Mesendoderm (in vitro differentiated cells): ENCODE measurements at places on chromosomes 5 and 9.

DNA sequence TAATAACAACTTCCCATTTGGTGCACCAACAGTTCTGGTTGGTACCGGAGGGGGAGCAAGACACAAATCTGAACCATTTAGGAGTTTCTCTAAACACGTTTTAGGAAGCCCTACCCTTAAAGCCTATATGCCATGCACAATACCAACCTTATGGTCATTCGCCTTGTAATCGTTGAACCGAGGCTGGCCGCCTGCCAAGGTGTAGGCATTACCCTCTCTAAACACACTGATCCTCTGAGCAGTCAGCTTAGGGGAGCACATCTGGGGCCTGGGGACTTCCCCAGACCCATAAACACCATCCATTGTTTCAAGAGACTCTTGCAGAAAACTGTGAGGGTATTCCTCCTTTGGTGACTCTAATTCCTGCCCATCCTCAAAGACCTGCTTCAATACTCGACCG lies 328 bp downstream of the GRXCR2 start:
- no peak overlapping the region for H3K27ac ChIP-seq
- no peaks in the 10 kb centered on the region for H3K4me1 ChIP-seq

DNA sequence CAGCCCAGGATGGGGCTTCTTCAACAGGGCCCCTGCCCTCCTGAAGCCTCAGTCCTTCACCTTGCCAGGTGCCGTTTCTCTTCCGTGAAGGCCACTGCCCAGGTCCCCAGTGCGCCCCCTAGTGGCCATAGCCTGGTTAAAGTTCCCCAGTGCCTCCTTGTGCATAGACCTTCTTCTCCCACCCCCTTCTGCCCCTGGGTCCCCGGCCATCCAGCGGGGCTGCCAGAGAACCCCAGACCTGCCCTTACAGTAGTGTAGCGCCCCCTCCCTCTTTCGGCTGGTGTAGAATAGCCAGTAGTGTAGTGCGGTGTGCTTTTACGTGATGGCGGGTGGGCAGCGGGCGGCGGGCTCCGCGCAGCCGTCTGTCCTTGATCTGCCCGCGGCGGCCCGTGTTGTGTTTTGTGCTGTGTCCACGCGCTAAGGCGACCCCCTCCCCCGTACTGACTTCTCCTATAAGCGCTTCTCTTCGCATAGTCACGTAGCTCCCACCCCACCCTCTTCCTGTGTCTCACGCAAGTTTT lies 23.6 kb downstream of the PCDHGC5 start:
- peaks cover 2% of the 10 kb centered on the region for H3K36me3 ChIP-seq
- peaks cover 15% of the 10 kb centered on the region for H3K4me1 ChIP-seq
- DNase-seq, result peak; percentile 97
- no peak overlapping the region for H3K27ac ChIP-seq
- peak overlapping the region; percentile 33 for H3K4me3 ChIP-seq

DNA sequence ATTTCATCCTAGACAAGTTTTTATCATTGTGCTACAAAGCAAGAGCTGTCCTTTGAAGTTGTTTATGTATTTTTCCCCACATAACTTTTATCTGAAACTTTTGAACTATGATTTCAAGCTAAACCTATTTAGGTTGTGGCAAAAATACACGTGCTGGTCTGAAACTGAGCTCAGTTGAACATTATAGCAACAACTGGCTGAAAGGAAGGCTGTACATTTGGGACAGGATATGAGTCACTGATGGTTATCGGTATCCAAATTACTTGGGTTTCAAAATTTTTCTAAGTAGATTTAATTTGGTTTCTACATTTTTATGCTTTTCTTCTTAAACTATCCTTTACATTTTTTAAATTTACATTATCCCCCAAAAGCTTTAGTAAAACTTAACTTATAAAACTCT lies 627.3 kb upstream of the NUDT12 start:
- DNase-seq, result no peak
- no peaks in the 10 kb centered on the region for H3K27me3 ChIP-seq
- no peaks in the 10 kb centered on the region for H3K36me3 ChIP-seq

- H3K4me1 ChIP-seq, result peaks cover 3% of the 10 kb centered on the region
- no peaks in the 10 kb centered on the region for H3K27me3 ChIP-seq
- DNase-seq, result peak; percentile 64
- no peak overlapping the region for H3K27ac ChIP-seq
- no peaks in the 10 kb centered on the region for H3K36me3 ChIP-seq
- no peak overlapping the region for H3K4me3 ChIP-seq
Observed at GRCh38 chr5:34452170-34452828, 203.8 kb upstream of the RAI14 start.

DNA sequence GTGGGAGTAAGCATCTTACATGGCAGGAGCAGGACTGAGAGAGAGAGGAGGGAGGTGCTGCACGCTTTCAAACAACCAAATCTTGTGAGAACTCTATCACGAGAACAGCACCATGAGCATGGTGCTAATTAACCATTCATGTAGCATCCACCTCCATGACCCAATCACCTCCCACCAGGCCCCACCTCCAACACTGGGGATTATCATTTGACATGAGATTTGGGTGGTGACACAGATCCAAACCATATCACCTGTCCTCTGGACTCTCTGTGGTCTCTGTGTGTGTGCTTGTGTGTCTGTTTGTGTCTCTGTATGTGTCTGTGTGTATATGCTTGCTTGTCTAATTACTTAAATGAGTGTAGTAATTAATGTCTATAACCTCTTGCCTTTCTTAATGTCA lies 31.1 kb downstream of the SEC61B start:
- no peaks in the 10 kb centered on the region for H3K27me3 ChIP-seq
- H3K4me3 ChIP-seq, result no peak overlapping the region
- H3K27ac ChIP-seq, result no peak overlapping the region
- no peak for DNase-seq
- H3K4me1 ChIP-seq, result no peaks in the 10 kb centered on the region
- no peaks in the 10 kb centered on the region for H3K36me3 ChIP-seq

- H3K36me3 ChIP-seq, result no peaks in the 10 kb centered on the region
- H3K27me3 ChIP-seq, result no peaks in the 10 kb centered on the region
- DNase-seq, result no peak
- H3K4me3 ChIP-seq, result no peak overlapping the region
- no peak overlapping the region for H3K27ac ChIP-seq
- no peaks in the 10 kb centered on the region for H3K4me1 ChIP-seq
Observed at GRCh38 chr9:130262771-130263170, 2.8 kb upstream of the HMCN2 start.
